Spleen (tissue), 13 donors: ENCODE measurements at places on chromosomes 6 and 20.

DNA sequence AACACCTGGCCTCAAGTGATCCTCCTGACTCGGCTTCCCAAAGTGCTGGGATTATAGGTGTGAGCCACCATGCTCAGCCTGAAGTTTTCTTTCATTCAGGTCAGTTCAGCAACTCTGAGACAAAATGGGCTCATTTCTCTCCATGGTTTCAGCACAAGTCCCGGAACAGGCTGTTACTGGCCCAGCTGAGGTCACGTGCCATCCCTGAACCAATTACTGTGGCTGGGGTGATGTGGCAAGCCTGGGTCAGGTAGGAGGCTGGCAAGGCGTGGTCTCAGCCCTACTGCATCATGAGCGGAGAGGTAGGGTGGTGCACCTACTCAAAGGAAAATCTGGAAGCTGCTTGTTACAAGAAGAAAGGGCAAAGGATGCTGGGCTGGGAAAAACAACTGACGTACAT is 326.4 kb downstream of the KIF16B start:
- DNase-seq: no peak

DNA sequence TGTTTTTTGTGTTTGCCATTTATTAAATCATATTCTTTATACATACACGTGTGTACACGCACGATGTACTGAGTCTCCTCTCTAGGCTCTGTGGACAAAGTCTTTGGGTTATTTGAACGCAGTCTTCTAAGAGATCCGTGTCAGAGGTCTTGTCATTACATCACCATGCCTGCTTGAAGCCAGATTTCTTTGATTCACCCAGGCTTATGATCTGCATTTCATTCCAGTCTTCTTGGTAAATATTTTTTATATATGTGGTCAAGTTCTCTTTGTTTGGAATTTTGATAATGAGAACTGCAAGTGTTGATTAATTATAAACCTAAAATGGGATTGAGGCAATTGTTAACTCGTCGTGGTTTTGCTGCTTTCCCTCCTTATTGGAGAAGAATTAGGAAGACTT is 34.6 kb downstream of the KCNS1 start:
- no peak for DNase-seq

GRCh38 chr6:41045664-41046063 is 3.4 kb downstream of the TSPO2 start:
- no peak for DNase-seq

- no peak for DNase-seq
Observed at GRCh38 chr20:55160037-55160436, 684.6 kb downstream of the DOK5 start.

GRCh38 chr6:35722121-35722761 is 14.6 kb upstream of the ARMC12 start:
- DNase-seq: no peak

- DNase-seq: no peak
Observed at GRCh38 chr6:19697744-19698290, 139.4 kb upstream of the ID4 start.

- no peak for DNase-seq
Observed at GRCh38 chr6:90183587-90184333, 112.9 kb downstream of the BACH2 start.

DNA sequence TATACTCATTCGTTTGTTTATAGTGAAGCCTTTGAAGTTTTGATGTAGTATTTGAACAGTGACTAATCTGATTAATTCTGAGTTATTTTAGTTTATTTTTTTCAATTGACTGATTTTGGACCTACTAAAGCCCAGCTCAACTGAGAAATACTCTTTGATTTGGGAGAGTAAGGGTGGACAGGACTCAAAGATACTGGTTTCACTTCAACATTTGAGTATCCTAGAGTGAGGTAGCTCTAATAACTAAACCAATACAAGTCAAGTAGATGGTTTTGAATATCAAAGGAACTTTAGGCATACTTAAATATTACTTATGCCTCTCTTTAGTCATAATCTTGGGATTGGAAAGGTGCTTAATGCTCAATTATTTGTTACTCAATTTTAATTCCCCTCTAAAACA is 65.6 kb downstream of the ZNF292 start:
- DNase-seq: no peak

- DNase-seq: no peak
Observed at GRCh38 chr6:147341486-147341885, 137.3 kb downstream of the STXBP5 start.

GRCh38 chr20:480044-480443 is 17.7 kb upstream of the TBC1D20 start:
- DNase-seq: no peak

- DNase-seq: no peak
Observed at GRCh38 chr20:35776513-35777101, 4.8 kb downstream of the PHF20 start.

- peak; percentile 69 for DNase-seq
Observed at GRCh38 chr6:36115412-36115811, 14.9 kb upstream of the MAPK13 start.

- DNase-seq: peak; percentile 59
Observed at GRCh38 chr20:61927193-61927825, 138.4 kb downstream of the TAF4 start.

GRCh38 chr6:6699741-6700367 is 111.3 kb downstream of the LY86 start:
- no peak for DNase-seq

DNA sequence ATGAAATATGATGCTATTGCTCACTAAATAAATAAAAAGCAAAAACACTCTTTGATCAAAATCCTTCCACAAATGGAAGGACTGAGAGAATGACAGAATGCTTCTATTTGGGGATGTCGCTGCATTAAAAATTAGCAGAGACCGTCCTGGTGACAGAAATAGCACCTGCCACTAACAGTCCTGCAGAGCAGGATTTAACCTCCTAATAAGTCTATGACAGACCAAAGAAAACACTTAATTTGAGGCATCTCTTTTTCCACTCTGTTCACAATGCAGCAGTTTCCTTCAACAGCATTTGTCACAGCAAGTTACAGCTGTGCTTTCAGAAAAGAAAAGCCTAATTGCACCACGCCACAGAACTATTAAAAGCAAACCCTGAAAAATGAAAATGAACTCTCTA is 140.6 kb upstream of the BEND6 start:
- no peak for DNase-seq

GRCh38 chr6:40936818-40937251 is 102.2 kb downstream of the UNC5CL start:
- no peak for DNase-seq

DNA sequence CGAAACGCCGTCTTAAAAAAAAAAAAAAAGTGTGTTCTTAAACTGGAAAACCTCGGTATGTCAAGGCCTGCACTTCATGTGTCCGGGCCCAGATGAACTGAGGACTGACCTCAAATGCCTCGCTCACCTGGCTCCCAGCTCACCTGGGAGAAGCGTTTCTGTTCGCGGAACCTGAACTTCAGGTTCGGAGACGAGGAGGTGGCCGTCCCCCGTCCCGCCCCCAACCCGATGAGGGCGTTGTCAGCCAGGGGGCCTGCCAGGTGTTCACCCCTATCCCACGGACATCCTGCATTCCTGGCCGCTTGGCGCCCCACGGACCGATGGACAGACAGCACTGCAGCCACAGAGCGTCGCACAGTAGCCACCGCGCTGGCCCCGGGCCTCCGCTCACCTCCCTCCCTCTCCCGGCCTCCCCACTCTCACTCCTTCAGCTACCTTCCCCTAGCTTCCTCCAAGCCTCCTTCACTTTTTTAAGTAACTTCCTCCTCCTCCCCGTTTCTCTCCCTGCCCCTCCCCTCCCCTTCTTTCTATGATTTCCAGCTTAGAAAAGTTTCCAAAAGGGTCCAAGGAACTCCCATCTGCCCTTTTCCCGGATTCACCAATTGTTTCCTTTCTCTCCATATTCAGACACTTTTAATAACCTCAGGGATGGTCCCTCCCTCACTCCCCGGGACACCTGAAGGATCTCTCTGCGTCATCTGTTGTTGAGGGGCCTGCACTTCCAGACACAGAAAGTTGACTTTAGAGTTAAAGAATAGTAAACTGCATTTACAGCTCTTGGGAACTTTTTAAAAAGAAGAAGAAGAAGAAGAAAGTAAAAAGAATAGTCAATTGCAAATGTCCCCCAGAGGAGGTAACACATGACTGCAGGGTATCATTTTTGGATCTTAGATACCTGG is 22.7 kb upstream of the MCM3 start:
- peak; percentile 85 for DNase-seq

DNA sequence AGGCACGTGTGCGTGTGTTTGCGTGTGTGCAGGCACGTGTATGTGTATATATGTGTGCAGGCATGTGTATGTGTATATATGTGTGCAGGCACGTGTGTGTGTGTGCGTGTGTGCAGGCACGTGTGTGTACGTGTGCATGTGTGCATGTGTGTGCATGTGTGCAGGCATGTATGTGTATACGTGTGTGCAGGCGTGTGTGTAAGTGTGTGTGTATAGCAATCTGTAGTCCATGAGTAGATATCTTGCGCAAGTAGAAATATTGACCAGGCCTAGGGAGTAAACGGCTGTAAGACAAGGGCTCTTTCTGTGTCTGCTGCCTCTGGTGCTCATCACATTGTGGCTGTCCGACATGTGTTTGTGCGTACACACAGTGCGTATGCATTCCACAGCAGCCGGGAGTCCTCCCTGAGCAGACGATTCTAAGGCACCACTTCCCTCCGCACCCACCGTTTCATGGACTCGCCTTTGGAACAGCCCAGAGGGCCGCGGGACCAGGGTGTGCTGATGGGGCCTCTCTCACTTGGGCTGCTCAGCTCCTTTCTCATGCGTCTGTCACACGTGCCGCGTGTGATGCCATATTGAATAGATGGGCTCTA is 167.6 kb downstream of the ERMARD start:
- DNase-seq: no peak

DNA sequence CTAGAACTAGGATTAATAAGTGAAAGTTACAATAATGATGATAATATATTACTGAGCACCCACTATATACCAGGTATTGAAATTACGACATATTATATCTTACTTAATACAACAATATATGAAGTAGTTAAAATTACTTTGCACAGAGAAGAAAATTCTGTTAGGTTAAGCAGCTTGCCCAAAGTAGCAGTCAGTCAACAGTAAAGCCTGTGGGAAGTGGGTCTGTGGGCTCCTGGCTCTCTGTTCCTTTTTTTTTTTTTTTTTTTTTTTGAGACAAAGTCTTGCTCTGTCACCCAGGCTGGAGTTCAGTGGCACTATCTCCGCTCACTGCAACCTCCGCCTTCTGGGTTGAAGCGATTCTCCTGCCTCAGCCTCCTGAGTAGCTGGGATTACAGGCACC is 4.8 kb upstream of the GTF2H4 start:
- no peak for DNase-seq

DNA sequence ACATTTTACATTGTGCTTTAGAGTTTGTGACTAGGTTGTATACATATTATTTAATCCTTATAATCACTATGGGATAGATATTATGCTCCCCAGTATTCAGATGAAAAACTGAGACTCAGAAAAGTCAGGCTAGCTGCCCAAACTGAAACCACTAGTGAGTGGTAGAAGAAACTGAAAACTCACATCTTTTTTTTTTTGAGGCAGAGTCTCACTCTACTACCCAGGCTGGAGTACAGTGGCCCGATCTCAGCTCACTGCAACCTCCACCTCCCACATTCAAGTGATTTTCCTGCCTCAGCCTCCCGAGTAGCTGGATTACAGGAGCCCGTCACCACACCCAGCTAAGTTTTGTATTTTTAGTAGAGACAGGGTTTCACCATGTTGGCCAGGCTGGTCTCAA is 22.2 kb downstream of the RNF24 start:
- DNase-seq: no peak

DNA sequence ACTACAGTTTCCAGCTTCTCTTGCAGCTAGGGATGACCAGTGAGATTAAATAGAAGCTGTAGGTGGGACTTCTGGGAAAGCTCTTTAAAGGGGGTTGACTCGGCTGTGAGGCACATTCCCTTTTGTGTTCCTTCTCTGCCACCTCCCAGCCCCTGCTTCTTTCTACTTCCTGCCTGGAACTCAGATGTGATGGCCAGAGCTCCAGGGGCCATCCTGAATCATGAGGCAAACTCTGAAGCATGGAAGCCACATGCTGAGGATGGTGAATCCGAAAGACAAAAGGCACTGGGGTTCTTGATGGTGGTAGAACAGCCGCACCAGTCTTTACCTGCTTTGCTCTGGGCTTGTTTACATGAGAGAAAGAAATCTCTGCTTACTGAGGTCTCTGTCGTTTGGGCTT is 9.1 kb downstream of the CEBPB start:
- no peak for DNase-seq

DNA sequence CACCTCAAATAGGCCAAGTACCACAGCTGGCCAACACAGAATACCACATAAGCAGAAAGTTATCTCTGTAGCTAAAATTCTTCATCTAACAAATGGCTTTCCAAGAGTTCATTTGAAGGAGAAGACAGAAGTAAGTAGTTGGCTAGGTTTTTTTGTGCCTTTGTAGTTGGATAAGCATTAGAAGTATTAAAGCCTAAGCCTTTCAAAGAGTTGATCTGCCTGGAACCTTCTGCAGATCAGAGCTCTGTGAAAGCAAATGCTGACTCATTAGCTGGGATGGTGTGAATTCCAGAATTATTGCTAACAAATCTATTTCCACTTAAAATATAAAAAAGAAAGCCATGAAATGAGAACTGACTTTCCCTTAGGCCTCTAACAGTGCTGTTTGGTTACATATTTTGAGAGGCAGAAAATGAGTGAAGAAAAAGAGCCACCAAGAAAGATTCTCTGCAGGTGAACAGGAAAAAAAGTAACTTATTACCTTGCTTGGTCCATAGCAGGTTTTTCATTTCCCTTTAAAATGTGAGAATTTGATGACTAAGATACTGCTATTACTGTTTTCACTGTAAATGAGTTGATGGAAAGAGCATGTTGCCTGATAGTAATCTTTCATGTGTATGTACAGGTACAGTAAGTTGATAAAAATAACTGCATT is 763.2 kb upstream of the FLRT3 start:
- no peak for DNase-seq

DNA sequence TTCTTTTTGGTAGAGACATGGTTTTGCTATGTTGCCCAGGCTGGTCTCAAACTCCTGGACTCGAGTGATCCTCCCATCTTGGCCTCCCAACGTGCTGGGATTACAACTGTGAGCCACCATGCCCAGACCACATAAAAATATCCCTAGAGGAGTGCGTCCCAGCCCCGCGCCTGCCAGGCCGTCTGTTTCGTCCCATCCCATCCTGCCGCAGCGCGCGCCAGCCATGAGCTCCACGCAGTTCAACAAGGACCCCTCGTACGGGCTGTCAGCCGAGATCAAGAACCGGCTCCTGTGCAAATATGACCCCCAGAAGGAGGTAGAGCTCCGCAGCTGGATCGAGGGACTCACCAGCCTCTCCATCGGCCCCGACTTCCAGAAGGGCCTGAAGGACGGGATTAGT is 16.6 kb upstream of the AMD1 start:
- DNase-seq: no peak

GRCh38 chr20:10079964-10080363 is 45.2 kb downstream of the ANKEF1 start:
- DNase-seq: no peak

GRCh38 chr6:18362058-18362561 is 25.0 kb upstream of the RNF144B start:
- DNase-seq: no peak
